ENCODE measurements at places on chromosomes 2 and 18.
A peak's percentile ranks its signal among the peaks of the same experiment; 100 is the strongest.

DNA sequence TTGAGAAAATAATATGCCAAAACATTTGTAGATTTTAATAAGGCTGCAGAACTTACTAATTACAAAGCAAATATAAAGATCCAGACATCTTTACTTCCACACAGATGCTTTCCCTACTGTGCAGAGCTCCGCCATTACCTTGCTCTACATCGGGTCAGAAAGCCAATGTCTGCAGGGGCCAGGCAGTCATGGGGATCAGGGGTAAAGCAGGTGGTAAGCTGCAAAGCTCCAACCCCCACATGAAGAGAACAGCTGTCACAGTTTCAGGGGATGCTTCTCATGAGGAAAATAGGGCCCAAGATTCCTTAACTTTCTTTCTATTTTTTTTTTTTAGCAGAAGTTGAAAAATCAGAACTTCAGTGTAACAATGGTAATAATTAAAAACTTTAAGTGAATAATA, 102.7 kb downstream of the DCC start:
- no peak for DNase-seq

DNA sequence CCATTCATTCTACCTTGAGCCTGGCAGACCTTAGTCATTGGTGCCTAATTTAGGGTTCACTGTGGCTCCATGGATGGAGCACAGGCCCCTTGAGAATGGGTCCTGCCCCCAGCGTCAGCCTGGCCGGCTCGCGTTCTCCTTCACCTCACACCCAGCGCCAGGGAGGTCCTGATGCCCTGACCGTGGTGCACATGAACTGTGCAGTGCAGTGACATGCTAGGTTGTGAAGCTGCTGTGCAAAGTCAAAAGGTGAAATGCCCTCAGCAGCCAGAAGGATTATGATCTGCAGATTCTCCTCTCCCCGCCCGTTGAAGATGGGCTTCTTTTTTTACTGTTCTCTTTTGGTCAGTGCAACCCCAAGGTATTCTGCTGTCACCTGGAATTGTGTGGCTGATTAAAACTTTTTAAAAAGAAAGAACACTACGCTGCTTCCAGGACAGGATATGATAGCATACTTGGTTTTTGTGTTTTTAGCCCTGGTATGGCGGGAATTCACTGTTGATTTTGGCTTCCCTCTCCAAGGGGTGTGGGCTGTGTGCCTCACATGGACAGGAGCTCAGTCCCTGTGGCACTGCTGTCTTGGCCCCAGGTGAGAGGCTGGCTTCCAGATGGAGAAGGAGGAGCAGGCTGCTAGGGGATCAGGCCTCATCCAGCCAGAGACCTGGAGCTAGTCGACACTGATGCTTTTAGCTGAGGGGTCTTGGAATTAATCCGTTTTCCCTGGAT, 49.4 kb upstream of the MCFD2 start:
- DNase-seq, result no peak

DNA sequence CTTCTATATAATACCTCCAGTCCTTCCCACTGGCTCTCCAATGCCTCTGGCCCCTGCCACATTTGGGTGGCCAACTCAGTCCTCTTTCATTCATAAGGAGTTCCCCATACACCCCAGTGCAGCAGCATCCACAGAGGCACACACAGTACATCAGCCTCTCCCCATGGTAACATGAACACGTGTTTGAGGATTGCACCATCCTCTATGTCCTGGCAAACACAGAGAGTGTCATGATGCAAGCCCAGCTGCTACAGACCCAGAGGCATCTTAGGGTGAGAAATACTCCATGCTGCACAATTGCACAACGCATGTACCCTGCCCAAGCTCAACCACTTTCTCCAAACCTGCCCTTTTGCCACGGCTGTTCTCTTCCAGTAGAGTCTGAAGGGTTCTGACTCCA, 11.5 kb downstream of the IGFBP5 start:
- no peak for DNase-seq

- no peak for DNase-seq
Measured at GRCh38 chr2:226478109-226478809, 321.4 kb downstream of the IRS1 start.

DNA sequence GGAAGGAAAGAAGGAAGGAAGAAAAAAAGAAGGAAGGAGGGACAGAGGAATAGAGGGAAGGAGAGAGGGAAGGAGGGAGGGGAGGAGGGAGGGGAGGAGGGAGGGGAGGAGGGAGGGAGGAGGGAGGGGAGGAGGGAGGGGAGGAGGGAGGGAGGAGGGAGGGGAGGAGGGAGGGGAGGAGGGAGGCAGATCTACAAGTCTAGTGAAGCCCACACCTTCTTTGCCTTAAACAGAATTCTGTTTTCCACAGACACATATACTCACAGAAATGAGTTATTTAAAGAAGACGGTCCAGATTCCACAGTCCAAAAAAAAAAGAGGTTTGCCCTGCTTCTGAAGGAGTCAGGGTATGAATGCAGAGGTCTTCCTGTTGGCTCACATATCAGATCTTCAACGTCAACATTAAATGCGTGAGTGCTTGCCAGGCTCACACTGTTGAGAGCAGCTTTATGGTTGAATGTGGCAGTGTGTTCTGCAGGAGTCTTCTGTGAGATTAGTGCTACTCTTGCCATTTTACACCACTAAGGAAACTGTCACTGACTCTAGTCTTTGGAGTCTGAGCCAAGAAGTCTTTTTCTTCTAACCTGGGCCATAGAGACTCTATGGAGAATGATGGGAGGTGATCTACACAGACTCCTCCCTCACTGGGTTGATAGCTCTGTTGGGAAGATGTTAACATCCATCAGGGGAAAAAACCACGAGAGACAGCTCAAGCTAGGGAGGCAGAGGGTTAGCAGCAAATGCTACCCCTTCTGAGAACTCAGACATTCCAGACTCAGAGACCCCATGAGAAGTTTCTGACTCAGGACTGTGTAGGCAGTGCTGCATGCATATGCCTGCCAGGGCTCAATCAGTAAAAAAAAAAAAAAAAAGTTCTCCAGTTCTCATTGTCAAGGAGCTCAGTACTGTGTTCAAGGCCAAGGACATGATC, 23.3 kb downstream of the PAX8 start:
- no peak for DNase-seq

DNA sequence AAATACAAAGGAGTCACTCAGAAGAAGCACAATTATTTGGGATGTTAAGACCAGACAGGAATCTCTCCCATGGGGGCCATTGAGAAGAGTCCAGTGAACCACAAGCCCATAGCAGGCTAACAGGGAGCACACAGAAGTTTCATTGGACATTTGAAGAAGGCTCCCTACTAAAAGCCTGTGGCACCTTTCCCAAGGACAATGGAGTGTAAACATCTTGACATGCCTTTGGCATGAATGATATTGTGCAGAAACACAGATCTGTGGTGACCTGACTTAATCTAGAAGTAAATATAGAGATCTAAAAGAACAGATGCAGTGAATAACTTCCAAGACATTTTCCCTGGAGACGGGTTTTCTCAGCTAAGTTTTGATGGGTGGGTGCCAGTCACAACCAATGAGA, 221.5 kb downstream of the EPHA4 start:
- no peak for DNase-seq

- no peak for DNase-seq
Measured at GRCh38 chr18:6478121-6478520, 63.4 kb upstream of the L3MBTL4 start.

DNA sequence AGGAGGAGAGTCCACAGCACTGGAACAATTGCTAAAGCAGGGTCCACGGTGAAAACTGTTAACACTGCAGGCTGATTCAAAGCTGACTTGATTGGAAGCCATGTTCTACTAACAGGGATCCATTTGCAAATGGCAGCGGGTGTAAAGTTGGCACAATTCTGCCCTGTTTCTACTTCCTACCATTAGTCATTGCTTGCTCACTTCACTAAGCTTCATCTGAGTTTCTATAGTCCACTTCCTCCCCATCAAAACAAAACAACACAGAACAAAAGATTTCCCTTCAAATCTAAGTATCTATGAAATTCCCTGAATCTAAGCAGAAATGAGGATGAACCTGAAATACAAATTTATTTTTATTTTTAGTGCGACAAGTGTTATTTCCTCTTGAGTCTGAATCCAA, 187.4 kb upstream of the SOX11 start:
- no peak for DNase-seq

DNA sequence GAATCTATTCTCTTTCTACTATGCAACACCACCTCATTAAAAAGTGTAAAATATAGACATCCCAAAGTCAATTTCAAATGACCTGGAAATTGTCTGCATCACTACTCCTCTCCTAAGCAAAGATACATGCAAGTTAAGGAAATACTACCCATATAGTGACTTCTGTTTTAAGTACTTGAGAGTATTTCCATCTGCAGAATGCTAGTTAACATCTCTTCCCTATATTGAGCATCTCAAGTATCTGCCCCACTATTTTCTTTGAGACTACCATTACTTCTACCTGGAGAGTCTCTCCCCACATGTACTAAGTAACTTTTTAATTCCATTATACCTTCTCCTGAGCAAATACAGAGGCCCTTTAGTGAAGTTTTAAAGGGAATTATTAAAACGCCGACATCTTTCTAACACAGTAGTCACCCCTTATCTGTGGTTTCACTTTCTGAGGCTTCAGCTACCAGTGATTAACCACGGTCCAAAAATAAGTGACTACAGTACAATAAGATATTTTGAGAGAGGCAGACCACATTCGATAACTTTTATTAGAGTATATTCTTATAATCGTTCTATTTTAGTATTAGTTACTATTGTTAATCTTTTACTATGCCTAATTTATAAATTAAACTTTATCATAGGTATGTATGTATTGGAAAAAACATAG, 21.8 kb downstream of the CWC22 start:
- no peak for DNase-seq

DNA sequence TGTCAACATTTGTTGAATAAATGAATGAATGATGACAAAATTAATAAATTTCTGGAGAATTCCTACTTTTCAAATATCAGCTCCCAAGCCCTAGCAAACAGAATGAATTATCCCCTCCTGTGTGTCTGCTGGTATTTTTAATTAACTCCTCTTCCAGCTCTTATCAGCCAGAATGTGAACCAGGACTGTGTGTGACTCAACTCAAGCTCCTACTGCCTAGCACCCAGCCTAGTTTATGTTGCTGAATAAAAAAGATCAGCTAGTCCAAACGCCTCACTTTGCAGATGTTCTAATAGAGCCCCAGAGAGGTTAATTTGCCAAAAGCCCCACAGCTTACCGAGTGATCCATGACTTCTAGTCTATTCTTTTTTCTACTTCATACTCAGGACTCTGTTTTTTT, 50.3 kb downstream of the RABL2A start:
- no peak for DNase-seq

- no peak for DNase-seq
Measured at GRCh38 chr2:216170076-216170763, 61.1 kb downstream of the XRCC5 start.

DNA sequence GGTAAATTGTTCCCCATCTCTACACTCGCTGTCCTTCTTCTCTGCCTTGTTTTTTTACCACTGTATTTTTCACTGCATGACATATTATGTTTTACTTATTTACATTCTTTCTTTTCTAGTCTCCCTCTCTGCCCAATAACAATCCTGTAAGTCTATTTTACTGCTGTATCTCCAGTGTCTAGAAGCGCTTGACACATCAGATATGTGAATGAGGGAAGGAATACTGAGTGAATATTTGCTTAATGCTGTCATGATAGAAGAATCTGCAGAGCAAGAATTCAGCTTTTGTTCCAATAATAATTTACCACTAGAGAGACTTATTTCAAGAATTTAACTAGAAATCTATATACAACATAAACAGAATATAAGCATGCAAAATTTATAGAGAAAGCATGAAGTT, 99.5 kb downstream of the GALNT13 start:
- DNase-seq, result no peak

DNA sequence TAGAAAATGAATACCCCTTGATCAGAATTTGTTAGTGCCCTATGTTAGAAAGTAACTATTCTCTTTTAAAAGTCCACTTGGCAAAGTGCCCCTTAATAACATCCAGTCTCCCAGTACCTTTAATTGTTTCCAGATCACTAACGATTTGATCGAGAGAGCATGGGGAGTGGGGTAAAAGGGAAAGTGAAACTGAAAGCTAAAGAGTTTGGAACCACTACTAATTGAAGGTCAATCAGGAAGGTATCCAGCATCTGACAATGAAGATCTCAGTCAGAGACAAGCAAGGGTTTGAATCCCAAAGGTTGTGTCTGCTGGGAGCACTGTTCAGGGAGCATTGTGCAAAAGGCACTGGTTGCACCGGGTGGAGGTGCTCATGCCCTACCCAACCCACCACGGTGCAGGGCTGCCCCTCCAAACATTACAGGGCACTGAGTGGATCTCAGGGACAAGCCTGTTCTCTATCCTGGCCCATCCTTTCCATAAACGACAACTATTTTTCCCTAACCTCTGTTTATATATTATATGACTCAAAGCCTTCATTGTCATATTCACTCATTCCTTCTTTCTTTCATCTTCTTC, 14.6 kb upstream of the RIT2 start:
- DNase-seq, result no peak

DNA sequence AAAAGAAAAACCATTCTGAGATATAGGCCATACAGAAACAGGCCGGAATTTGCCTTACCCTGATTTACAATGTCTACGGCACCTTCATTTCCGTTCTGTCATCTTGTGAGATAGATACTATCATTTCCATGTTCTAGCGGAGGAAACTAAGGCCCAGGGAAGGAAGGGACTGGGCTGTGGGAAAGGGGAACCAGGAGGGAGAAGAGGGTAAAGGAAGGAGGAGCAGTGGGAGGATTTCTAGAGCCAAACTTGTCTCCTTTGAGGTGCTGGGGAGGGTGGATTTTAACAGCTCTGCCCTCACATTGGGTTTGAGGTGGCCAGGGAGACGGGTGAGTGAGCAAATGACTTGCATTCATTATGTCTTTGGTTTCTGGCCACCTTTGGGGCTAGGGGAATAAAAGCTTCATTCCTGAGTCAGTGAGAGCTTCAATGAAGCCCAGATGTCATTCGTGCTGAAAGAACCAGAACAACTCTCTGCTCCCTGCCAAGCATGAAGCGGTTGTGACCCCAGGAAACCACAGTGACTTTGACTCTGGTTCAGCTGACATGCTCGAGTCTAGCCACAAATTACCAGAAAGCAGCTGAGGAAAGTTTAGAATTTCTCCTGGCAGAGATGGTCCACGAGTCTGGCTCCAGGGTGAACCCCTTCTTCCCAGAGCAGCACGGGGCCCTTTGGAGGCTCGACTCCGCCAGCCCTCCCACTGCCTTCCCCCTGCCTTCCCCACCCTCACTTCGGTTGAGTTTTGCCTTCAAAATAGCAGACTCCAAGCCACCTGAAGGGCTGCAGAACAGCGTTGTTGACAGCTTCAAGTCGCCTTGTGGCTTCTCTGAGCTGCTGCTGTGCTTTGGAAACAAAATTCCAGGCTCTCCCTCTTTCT, 3.8 kb downstream of the ACTG2 start:
- DNase-seq, result peak; percentile 68

Data from GM12878 (cell line).